ENCODE measurements at places on chromosomes 2 and 18. TPM values are rescaled to one million over a fixed set of nuclear protein-coding genes. Genes with fewer than 3 reads are reported as not detected.

The ATRAID gene
- 82.5 TPM for total RNA-seq

The B4GALT6 gene
- total RNA-seq: 2.1 TPM

The NEU2 gene
- total RNA-seq: not detected

The CD207 gene
- not detected for total RNA-seq

The SKOR2 gene
- not detected for total RNA-seq

The ARHGAP15 gene
- total RNA-seq: 191 TPM
